KBM-7 (cell line): ENCODE measurements at places on chromosomes 6 and 20.

DNA sequence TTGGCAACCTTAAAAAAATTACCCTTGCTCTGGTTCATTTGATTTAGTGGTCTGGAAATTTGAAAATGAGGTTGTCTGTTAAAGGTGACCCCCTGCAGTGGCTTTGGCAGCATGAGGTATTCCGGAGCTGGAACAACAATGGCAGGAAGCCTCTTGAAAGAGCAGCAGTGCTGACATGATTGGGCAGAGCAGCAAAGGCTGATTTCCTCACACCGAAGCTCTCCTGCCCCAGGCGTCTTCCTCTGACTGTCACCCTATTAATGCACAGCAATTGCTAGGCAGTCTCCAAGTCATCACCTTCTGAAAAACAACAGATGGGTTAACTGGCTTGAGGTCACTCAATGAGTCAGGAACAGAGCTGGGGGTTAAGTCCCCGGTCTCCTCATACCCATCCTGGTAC is 241.8 kb upstream of the MMS22L start:
- no peak for DNase-seq

GRCh38 chr20:16639027-16639941 is 66.0 kb upstream of the KIF16B start:
- peak; percentile 30 for DNase-seq

GRCh38 chr6:43668151-43669028 is 19.2 kb downstream of the MRPS18A start:
- DNase-seq = peak; percentile 80

- no peak for DNase-seq
Observed at GRCh38 chr20:47284373-47284772, 72.1 kb downstream of the ZMYND8 start.
